ENCODE measurements at places on chromosomes 11 and 22.

DNA sequence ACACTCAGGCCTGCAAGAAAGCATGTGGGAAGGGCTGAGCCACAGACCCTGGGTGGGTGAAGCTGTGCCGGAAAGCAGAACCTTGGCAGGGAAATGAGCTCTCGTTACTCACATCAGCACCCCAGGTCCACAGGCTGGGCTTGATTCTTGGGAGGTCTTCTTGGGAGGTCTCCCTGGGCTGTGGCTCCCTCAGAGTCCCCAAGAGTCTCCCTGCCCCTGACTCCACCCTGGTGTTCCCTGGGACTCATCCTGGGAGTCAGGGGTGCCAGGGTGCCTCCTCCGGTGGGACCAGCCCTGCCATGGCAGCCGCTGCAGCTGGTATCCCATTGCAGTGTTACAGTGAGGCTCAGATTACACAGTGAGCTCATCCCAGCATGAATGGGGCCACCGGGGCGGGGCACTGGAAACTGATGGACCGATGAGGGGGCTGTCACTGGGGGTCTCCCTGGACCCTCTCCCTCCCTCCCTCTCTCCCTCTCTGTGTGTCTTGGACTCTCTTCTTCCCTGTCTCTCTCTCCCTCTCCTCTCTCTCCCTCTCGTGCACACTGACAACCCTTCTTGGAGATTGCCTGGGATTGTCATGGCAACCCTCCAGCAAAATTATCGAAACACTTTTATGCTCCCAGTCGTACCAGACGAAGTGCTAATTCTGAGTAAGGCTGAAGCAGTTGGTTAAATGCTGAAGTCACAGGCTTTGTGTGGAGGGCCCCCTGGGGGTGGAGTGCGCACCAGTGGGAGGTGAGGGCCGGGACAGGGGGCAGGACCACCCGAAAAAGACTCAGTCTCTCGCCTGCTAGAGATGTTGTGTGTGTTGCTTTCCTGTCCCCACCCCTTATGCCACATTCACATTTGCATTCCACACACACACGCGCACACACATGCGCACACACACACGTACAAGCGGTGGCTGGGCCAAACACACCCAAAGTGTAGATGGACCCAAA, 8.6 kb upstream of the C11orf96 start:
- no peak for DNase-seq

GRCh38 chr11:40384991-40385390, 1074.5 kb downstream of the LRRC4C start:
- DNase-seq: no peak

- no peak for DNase-seq
Observed at GRCh38 chr11:100876815-100877520, 189.9 kb downstream of the ARHGAP42 start.

GRCh38 chr22:41308544-41308947, 7.2 kb downstream of the ZC3H7B start:
- DNase-seq: no peak

GRCh38 chr11:126122863-126123262, 60.2 kb upstream of the CDON start:
- DNase-seq: no peak

DNA sequence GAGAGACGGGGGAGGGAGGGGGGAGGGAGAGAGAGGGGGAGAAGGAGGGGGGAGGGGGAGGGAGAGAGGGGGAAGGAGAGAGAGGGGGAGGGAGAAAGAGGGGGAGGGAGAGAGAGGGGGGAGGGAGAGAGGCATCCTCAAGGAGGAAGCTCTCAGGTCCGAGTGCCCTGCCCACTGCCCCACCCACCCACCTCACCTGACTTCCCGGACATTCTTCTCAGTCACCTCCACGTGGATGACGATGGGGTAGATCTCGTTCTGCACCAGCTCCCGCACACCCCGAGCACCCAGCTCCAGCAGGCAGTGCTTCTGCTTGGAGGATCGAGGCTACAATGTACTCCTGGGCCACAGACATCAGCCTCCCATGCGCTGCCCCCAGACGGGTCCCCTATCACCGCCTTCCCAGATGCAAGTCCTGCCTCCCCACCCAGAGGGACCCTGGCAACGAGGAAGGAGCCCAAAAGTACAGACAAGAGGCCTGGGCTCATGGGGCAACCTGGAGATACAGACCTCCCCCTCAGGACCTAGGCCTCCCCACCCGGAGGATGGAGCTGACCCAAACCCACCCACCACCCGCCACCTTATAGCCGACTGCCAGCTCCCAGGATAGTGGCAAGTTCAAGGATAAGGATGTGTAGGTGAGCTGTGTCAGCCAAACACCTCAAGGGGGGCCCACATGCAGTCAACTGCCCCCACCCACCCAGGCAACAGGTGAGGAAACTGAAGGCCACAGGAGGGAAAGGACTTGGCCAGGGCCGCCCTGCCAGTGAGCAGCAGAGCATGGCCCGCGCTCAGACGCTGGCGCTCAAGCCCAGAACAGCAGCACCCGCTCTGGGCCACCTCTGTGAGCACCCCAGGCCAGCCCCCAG, 5.6 kb upstream of the MFNG start:
- DNase-seq: no peak

DNA sequence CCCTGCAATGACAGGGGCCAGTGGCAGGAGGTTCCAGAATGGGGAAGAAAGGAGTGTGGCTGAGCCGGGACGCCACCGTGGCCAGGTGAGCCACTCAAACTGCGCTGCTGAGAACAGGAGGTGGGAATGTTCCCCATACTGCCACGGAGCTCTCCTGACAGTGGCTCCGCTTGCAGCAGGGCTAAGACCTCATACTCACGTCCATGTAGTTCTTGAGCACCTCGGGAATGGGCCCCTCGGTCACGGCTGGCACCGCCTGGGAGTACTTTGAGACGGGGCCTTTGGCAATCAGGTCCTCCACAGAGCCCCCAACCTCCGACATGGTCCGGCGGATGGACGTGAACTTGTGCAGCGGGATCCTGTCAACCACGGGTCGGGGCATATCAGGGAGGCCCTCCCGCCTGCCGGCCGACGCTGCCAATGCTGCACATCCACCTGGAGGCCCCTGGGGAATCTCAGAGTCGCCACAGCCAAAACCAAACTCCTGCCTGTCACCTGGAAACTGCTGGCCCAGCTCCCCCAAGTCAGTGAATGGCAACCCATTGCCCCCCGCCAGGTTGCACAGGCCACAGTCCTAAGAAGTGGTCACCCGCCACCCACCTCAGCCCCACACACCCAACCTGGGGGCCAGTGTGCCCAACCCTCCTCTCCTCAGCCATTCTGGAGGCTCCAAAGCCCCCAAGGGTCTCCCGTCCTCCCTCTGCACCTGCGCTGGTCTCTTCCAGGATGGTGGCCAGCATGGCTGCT, 2.4 kb downstream of the CTSD start:
- no peak for DNase-seq

- no peak for DNase-seq
Observed at GRCh38 chr22:20742764-20743163, 31.1 kb upstream of the SERPIND1 start.

DNA sequence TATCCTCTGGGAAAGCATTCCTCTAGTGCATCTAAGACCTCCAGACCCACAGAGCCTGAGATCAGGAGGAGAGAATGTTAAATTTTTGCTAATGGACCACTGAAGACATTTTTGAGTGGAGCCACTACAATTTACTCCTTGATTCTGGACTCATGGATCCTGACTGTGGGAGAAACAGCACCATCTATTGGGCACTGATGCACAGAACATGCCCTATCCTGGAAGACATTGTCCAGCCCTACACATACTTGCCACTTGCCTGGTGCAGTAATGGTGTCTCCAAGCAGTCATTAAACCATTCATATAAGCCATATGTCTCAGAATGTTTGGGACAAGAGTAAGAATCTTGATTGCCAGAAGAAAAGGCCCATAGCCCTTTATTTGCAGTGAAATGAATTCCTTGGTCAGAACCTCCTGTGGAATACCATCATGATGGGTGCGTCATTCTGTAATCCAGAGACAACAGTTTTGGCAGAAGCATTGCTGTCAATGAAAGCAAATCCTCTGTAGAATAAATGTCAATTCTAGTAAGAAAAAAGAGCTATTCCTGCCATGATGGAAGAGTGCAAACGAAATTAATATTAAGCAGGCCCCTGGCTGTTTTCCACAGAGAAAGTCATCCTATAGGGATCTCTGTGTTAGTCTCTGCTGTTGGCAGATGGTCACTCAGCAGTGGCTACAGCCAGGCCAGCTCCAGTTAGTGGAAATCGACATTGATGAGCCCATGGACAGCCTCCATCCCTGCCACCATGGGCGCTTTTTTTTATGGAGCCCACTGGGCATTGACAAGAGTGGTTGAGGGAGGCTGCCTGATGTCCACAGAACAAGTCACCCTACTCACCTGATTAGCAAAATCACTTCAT, 43.5 kb downstream of the GGTLC2 start:
- DNase-seq: no peak

DNA sequence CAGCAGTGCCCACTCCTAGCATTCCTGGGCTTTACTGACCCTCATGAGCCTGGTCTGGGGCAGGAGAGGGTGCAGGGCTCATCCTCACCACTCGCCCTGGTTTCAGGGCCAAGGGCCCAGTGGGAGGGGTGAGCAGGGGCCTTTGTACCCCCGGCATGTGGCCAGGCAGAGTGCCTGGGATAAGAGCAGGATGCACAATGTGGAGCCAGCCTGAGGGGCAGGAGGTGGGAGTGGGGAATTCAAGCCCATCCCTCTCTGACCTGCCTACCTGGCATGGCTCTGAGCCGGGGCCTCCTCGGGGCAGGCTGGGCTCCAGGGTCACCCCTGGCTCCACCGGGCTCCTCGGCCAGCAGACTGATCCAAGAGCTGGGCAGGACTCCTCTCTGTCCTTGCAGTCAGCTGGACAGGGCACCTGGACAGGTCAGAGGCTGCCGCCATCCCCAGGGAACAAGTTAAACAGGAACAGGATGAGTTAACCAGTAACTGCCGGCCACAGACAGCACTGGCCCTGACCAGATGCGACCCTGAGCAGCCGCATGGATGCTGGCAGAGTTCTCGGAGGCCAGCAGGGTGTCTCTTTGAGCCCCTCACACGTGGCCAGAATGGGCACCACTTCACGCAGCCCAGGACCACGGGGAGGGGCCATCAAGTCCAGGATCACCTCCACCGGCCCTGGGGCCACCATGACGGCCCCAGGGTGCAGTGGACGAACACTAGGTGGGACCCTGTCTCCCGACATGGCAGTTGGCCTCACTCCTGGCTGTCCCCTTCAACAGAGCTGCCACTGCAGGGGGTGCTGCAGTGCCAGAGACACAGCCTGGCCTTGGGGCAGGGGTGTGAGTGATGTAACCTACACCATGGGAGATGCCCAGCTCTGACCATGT, 5.0 kb downstream of the SIGIRR start:
- DNase-seq: no peak

- no peak for DNase-seq
Observed at GRCh38 chr11:48063424-48063978, 83.1 kb downstream of the PTPRJ start.

DNA sequence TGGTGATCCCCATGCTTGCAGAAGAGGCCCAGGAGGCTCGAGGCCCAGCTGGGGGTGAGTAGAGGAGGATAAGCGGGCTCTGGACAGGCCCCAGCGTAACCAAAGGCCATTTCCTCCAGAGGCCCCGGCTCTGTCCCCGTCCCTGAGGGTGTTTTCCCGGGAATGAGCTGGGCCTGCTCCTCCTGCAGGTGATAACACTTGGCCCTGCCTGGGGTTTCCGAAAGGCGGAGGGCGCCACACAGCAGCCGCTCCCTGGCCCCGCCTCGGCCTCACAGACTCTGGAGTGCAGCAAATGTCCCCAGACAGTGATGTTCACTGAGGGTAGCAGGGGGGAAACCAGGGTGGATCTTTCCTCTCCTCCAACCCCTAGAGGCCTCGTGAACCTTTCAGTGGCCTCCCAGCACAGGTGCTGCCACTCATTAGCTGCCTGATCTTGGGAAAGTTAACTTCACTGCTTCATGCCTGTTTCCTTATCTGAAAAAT, 10.5 kb upstream of the MGAT3 start:
- no peak for DNase-seq

DNA sequence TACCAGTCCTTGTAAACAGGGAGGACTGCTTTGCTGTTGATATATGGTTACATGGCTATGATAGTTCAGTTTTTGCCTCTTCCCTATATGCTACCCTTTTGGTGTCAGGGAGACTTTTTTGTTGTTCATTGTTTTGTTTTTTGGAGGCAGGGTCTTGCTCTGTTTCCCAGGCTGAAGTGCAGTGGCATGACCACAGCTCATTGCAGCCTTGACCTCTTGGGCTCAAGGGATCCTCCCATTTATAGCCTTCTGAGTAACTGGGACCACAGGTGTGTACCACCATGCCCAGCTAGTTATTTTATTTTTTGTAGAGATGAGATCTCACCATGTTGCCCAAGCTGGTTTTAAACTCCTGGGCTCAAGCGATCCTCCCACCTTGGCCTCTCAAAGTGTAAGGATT, 38.6 kb upstream of the SPTBN2 start:
- no peak for DNase-seq

GRCh38 chr11:1194231-1194976, 28.5 kb upstream of the MUC5B start:
- no peak for DNase-seq

GRCh38 chr11:126790550-126791081, 210.0 kb downstream of the KIRREL3 start:
- no peak for DNase-seq

GRCh38 chr22:46436595-46437175, 100.7 kb downstream of the CELSR1 start:
- no peak for DNase-seq

Data from activated CD4-positive, alpha-beta T cell treated with anti-CD3 and anti-CD28 coated beads for 4 hours (primary cell).